ENCODE measurements at places on chromosomes 3 and 15.

- DNase-seq, result no peak
Measured at GRCh38 chr15:86611417-86612040, 531.9 kb downstream of the AGBL1 start.

DNA sequence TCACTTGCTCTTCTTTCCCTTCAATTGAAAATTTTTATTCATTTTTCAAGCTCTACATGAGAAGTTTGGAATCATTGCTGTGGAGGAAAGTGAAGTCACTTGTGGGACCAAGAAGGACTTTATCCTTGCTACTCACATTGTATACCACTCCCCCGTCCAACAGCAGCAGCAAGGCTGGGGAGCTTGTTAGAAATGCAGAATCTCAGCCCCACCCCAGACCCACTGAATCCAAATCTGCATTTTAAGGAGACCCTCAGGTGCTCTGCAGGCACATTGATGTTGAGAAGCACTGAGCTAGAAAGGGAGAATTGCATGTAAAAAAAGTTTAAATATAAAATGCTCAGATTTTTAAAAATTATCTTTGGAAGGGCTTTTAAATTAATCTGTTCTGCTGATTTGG lies 202.3 kb upstream of the MRPL3 start:
- no peak for DNase-seq

GRCh38 chr15:72276326-72276700 lies 4.0 kb upstream of the PARP6 start:
- no peak for DNase-seq

DNA sequence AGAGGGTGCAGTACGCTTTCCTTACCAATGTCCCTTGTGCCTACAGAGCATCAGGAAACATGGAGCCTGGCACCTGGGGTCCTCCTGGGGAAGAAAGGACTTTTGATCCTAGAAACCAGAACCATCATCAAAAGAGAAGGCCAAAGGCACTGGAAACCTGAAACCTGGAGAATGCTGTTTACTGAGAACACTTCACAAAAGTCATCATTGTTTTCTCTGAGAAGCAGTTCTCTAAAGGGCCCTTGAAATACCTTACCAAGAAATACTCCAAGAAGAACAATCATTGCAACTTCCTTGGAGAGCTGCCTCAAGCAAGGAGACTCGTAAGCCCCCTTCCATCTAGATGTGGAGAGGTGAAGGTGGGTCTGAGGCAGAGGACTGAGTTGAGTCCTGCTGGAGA lies 66.0 kb downstream of the TLE3 start:
- no peak for DNase-seq

- DNase-seq, result no peak
Measured at GRCh38 chr3:10669490-10670048, 146.5 kb upstream of the SLC6A11 start.

DNA sequence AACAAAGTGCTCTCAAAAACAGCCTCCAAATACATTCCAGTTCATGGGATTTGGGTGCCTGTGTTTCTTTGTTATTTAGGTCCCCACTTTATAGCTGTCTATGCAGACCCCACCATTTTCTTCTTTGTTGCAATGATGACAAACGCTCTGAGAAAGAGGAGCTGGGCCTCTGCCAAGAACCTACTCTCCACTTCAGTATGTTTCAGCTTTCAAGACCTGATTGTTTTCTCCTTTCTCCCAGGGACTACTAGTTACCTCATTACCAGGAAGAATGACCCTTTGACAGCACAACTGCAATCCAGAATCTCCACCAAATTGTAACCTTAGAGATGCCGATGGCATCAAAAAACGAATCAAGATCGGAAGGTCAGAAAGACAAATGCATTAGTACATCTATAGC lies 236.8 kb downstream of the MEIS2 start:
- no peak for DNase-seq

GRCh38 chr15:33084661-33085060 lies 109.9 kb downstream of the FMN1 start:
- no peak for DNase-seq

DNA sequence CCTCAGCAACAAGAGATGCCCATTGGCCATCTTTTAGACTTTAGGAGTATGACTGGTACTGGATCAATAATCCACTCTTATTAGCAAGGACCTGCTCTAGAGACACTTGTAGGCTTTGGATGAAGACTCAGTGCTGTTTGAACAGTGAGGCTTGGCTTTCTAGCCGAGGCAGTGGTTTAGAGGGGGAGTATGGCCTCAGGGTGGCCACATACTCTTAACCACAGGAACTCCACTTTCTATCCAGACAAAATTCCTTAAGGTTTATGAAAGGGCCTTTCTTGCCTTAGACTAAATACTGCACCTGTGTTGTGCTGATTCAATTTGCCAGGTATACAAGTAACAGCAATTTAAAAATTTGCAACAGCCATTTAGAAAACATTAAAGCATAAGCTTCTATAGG lies 1046.3 kb downstream of the DIPK2A start:
- no peak for DNase-seq

DNA sequence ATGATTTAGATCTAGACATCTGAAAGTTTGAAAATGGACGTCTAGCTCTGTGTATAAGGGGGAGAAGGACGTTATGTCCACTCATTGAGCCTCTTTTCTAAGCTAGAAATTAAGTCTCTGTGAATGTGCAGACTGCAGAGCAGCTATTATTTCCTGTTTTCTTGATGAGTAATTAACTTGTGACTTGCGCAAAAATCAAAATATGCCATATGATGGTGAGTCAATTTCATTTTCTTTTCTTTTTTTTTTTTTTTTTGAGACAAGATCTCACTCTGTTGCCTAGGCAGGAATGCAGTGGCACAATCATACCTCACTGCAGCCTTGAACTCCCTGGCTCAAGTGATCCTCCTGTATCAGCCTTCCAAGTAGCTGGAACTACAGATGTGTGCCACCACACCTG lies 14.1 kb downstream of the LACTB start:
- DNase-seq, result no peak

Measured in stimulated activated CD8-positive, alpha-beta memory T cell treated with anti-CD3 and anti-CD28 coated beads, Interleukin-15, amount 100 ng/mL, for 4 hours (primary cell).